ENCODE measurements at places on chromosomes 2 and 18. TPM values are rescaled to one million over a fixed set of nuclear protein-coding genes. Genes with fewer than 3 reads are reported as not detected.

TMEM182 gene
- 4.5 TPM for total RNA-seq

FHOD3 gene
- total RNA-seq = 85.5 TPM

BMP10 gene
- not detected for total RNA-seq

SLC9A4 gene
- total RNA-seq = not detected

DIPK1C gene
- total RNA-seq = not detected

NTSR2 gene
- not detected for total RNA-seq

TOGARAM2 gene
- 0.09 TPM for total RNA-seq

RAB6C gene
- total RNA-seq = not detected

LRATD1 gene
- total RNA-seq = 0.30 TPM

SLC39A6 gene
- 163 TPM for total RNA-seq

COX5B gene
- total RNA-seq = 254 TPM

ARMC9 gene
- total RNA-seq = 81.4 TPM

MBP gene
- total RNA-seq = 7.7 TPM

All from smooth muscle cell of the umbilical artery (primary cell).